Activated naive CD4-positive, alpha-beta T cell (primary cell): ENCODE measurements at places on chromosomes 1 and 21.

DNA sequence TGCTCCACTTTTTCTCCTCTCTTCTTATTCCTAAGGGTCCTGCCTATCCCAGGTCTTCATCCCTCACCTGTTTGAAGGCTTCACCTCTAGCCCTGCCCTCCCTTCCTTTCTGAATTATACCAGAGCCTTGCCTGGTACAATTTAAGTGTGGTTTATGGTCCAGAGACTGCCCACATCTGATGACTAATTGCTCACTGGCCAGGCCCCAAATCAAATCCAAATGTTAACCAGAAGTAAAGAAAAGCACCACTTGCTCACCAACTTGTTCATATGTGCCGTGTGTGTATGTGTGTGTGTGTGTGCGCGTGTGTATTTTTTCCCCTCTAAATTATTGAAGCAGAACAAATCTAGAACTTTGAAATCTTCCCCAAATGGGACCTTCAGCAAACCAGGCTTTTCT lies 26.4 kb downstream of the MYOM3 start:
- DNase-seq: no peak

DNA sequence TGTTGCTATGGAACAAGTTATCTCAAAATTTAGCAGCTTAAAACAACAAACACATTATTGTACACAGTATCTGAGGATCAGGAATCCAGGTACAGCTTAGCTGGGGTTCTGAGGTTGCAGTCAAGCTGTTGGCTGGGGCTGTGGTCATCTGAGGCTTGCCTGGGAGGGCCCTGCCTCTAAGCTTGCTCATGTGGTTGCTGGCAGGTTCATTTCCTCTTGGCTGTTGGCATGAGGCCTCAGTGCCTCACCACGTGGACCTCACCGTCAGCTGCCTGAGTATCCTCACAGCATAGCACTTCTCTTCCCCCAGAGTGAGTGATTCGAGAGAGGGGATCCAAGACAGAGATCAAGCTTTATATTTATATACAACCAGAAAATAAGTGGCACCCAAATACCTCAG lies 18.6 kb downstream of the NTPCR start:
- DNase-seq: no peak

- DNase-seq: no peak
Observed at GRCh38 chr21:43811262-43812105, 22.1 kb downstream of the RRP1 start.

- no peak for DNase-seq
Observed at GRCh38 chr21:32777269-32777668, 5.7 kb upstream of the PAXBP1 start.
